Ammon's horn (tissue), 1 donor: ENCODE measurements at places on chromosomes 5 and 9.

GRCh38 chr5:6424110-6424659 is 24.5 kb upstream of the UBE2QL1 start:
- DNase-seq, result no peak

- DNase-seq, result no peak
Measured at GRCh38 chr9:14480526-14480925, 166.6 kb upstream of the NFIB start.

DNA sequence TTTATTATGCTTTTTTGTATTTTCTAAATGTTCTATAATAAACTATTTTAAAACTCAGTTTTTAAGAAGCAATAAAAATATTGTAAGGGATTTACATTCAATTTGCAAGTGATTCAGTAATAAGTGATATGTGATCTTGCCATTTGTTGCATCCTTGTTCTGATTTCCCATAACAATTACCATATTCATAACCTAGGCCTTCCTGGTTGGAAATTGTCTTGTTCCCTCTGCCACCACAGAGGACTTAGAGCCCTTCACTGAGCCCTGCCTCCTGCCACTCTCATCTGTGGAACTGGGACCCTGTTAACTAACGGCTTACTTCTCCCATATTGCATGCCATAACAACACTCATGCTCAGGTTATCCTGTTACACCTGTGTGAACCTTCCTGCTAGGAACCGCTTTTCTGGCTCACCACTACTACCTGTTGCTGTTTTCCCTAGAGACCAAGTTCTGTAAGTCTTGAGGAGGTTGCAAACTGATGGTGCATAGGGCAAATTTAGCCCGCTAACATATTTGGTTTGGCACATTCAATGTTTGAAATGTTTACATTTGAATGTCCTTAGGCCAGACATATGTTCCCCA is 32.9 kb upstream of the DTWD2 start:
- DNase-seq, result no peak

- no peak for DNase-seq
Measured at GRCh38 chr5:172284611-172284980, 1.0 kb upstream of the UBTD2 start.

GRCh38 chr5:126591549-126591948 is 3.5 kb downstream of the ALDH7A1 start:
- DNase-seq, result no peak
